PC-9 (cell line): ENCODE measurements at places on chromosomes 3 and 15. TPM values are rescaled to one million over a fixed set of nuclear protein-coding genes. Genes with fewer than 3 reads are reported as not detected.

Gene DPPA4
- not detected in 2 replicates for total RNA-seq

Gene PLSCR2
- total RNA-seq = not detected in 2 replicates

Gene CCDC54
- total RNA-seq = not detected in 2 replicates

Gene PLS1
- 50.4 and 53.8 TPM in 2 replicates for total RNA-seq

Gene ARIH1
- 144 and 190 TPM in 2 replicates for total RNA-seq

Gene SI
- total RNA-seq = not detected in 2 replicates

Gene KY
- total RNA-seq = not detected in 2 replicates

Gene PRICKLE2
- total RNA-seq = 7.9 and 9.3 TPM in 2 replicates

Gene SUSD5
- total RNA-seq = 0.35 and 0.45 TPM in 2 replicates

Gene SPINK8
- not detected in 2 replicates for total RNA-seq

Gene WDR72
- total RNA-seq = 1.8 and 1.9 TPM in 2 replicates

Gene SLC22A14
- total RNA-seq = not detected in 2 replicates

Gene NOX5
- total RNA-seq = 0.85 and 1.5 TPM in 2 replicates

Gene NT5DC2
- total RNA-seq = 172 and 215 TPM in 2 replicates
